ENCODE measurements at places on chromosomes 1 and 21.

GRCh38 chr1:52533713-52534112 lies 19.2 kb downstream of the TUT4 start:
- no peak for DNase-seq

- no peak for DNase-seq
Observed at GRCh38 chr1:207744000-207744534, 7.8 kb upstream of the CD46 start.

GRCh38 chr1:204258213-204259115 lies 44.7 kb upstream of the GOLT1A start:
- DNase-seq, result peak; percentile 4

DNA sequence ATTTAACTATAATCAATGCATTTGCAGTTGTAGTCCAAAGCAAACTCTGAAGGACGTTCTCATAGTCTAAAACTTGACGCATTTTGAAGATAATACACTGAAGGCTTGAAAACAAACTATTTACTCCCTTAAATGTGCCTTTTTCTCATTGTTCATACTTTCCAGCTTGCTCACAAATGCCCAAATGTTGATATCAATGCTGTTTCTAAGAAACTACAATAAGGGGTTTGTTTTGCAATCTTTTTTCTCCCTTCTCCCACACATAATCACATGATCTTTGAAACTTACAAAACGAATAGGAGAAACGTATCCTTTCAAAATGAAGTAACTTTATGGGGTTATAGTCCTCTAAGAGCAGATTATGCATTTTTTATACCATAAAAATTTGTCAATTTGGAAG lies 508.7 kb downstream of the DPYD start:
- DNase-seq, result no peak

GRCh38 chr1:227428803-227429202 lies 110.5 kb upstream of the CDC42BPA start:
- peak; percentile 60 for DNase-seq

- no peak for DNase-seq
Observed at GRCh38 chr1:64229307-64229706, 25.9 kb downstream of the UBE2U start.

GRCh38 chr1:178025613-178026356 lies 55.9 kb upstream of the SEC16B start:
- no peak for DNase-seq

DNA sequence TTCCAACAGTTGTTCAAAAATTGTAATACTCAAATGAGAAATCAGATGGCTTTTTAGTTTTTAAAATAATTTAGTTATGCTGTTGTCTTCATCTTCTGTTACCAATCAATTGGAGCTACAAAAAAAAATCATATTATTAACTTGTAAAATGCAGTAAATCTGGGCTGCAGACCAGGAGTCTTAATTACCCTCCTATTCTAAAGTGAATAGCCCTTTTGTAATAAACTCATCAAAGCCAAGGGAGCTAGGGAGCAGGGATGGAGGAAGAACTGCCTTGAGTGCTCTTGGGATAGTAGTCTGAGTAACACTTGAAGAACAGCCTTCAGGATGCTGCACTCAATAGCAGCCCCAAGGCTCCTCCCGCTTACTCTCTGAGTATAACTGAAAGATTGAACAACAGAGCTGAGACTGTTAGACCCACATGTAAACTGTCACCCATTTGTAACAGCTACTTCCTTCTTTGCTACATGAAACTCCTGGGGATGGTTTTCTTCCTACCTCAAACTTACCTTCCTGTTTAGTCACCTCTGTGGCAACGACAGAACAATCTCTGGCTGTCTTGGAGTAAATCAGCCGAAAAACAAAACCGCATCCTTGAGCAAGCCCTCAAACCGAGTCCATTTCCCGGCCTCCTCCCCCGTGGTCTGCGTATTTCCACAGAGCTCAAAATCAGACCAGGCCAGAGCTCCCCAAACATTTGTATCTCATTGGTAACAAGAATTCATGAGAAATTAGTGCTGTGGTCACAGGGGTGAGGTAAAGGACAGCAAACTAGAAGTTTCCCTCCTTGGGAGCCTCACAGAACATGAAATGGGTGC lies 55.9 kb downstream of the CD58 start:
- DNase-seq, result peak; percentile 82

DNA sequence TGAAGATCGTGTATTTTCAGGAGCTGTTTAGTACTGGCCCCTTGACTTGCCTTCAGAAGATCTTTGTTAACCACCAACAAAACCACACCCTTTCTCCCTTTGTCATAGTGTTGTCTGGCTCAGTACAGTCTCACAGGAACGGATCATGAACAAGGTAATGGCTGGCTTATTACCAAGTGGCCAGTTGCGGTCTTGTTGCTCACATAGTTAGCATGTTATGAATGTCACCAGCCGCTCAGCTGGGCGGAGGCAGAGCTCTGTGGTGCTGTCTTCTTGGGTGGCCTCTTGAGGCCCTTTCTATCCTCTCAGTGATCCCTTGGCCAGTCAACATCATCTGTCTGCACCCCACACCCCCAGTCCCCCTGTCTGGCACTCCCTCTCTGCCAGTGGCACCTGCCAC lies 21.4 kb downstream of the CNIH3 start:
- DNase-seq, result no peak

GRCh38 chr1:108554682-108555427 lies 5.0 kb upstream of the EEIG2 start:
- no peak for DNase-seq

DNA sequence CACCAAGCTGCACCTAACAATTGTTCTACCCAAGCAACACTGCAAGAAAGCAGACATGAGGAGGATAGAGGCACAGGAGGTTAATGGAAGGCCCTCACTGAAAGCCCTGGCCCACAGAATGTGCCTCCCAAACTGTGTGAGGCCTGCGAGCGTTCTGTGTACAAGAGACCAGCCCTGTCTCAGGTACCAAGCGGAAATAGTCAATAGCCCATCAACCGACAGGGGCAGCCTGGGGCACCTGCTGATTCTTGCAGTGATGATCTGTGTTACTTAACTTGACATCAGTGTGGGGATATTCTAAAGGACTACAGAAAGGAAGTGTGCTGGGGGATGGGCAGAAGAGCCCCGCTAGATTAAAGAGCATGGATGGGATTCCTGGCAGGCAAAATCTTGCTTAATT lies 392.4 kb downstream of the KCNH1 start:
- no peak for DNase-seq

DNA sequence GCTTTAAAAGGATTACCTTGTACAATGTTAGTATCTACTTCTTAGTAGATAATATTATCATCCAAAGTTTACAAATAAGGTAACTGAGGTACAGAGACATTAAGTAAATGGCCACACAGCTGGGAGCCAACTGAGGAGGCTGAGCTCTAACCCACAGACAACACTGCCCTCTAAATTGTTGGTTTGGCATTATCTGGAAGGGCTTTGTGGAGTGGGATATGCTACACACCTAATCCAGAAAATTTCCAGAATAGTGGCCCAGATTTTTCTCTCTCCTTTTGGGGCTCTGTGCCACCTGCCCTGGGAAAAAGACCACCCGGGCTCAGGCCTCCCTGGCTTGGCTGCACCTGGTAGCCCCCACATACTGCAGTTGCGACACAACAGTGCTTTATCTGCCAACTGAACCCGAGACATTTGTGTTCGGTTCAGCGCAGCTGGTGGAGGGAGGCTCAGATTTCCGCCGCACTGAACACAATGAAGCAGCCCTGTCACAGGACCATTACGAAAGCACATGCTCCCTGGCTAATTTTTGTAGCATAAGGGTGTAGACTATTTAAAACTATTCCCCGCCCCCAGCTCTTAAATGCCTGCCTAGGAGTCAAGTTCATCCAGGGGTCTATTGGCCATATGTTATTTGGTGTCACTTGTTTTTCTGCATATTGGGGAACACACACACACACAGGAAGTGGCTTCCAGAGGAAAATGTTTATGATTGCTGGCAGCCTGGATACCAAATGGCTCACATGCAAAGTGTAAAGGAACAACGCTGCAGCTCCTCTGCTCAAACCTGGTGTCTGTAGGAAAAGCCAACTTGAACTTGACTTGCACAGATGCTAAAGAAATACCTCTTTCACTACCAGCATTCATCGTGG lies 92.3 kb upstream of the ESRRG start:
- no peak for DNase-seq

DNA sequence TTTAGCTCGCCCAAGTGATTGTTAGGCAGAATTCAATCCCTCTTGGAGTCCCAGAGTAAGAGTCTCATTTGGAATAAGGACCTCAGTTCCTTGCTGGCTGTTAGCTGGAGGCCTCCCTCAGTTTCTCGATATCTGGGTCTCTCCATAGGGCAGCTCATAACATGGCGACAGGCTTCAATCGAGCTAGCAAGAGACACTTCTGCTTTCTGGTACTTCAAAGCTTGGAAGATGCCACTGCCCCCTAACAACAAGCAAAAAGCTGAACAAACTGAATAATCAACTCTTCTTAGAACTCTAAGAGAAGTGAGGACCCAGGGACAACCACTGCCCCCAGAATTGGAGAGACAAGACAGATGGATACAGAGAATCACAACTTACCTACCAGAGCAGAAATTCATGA lies 86.2 kb downstream of the TEX35 start:
- no peak for DNase-seq

- no peak for DNase-seq
Observed at GRCh38 chr1:31943546-31944184, 5.5 kb upstream of the PTP4A2 start.

- no peak for DNase-seq
Observed at GRCh38 chr1:170929412-170929834, 5.9 kb upstream of the MROH9 start.

- DNase-seq, result no peak
Observed at GRCh38 chr1:116494745-116495144, 76.1 kb downstream of the CD58 start.

DNA sequence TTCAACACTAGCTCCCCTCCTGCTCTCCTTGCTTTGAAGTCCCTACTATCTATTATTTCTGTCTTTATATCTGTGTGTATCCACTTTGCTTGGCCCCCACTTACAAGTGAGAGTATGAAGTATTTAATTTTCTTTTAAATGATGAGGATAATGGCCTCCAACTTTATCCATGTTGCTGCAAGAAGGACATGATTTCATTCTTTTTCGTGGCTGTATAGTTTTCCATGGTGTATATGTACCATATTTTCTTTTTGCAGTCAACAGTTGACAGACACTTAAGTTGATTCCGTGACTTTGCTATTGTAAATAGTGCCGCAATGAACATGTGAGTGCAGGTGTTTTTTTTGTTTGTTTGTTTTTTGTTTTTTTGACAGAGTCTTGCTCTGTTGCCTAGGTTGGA lies 365.6 kb downstream of the ZP4 start:
- DNase-seq, result no peak

DNA sequence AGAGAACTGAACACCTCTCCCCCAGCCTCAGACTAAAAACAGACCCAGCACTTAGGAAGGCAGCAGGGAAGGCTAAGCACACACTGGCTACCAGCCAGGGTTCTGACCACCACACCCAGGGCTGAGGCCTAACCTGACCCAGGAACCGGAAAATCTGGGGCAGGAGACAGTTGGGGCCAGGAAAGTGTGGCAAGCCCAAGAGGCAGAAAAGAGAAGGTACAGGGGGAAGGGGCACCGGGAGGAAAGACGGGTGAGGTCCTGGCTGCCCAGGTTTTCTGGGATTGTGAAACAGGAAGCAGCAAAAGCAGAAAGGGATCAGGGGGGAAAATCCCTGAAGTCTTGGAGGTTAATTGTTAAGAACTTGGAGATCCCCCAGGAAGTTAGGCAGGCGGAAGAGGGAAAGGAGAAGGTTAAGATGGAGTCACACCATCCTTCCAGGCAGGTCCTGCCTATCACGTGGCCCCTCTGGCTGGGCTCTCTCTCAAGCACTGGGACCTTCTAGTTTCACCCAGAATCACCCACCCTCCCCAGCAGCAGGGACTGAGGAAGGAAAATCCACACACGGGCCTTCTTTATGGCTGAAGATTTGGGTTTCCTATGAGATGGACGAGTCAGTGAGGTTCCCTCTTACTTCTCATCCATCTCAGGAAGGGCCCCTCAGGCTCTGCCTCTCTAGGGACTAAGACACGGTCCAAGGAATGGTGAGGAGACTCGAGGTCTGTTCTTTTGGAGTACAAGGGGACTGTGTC lies 2.6 kb downstream of the HDGF start:
- no peak for DNase-seq

- DNase-seq, result no peak
Observed at GRCh38 chr1:205313563-205314308, 7.8 kb downstream of the NUAK2 start.

DNA sequence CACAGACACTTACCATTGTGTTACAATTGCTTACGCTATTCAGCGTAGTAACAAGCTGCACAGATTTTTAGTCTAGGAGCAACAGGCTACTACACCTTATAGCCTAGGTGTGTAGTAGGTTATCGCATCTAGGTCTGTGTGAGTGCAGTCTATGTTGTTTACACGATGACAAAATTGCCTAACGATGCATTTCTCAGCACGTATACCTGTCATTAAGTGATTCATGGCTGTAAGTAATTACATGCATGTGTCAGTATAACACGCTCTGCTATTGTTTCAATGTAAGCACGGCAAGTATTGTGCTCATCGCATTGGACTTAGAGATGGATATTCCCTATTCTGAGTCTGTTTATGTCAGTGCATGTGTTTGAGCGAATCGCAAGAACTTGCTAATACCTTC lies 15.7 kb upstream of the ZBTB18 start:
- no peak for DNase-seq

DNA sequence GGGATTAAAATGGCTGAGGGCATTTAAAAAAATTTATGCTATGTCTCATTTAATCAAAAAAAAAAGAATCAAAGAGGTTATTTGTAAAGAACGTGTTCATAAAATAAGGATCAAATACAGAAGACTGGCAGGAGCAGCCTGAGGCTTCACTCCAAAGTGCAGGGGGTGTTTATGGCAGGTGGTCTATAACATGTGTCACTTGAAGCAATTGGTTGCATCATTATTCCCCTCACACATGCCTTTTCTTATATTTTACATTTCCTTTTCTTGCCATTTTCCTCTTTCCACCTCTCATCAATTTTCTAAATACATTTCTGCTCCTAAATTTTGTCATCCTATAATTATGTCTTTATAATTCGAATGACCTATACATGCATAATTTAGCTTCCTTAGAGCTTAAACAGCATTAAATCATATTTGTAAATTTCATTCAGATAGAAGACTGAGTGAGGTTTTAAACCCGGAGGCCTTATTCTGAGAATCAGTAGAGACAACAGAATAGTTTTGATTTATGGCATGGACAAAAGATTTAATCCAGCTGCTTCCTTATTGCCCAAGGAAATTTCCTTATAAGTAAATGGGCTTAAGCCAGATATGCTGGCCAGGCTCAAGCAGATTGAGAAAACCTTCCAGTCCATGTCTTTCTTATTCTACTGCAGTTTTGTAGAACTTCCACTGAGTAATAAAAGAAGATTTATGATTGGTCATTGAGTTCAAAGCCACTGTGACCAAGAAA lies 322.8 kb downstream of the TGFB2 start:
- DNase-seq, result no peak

DNA sequence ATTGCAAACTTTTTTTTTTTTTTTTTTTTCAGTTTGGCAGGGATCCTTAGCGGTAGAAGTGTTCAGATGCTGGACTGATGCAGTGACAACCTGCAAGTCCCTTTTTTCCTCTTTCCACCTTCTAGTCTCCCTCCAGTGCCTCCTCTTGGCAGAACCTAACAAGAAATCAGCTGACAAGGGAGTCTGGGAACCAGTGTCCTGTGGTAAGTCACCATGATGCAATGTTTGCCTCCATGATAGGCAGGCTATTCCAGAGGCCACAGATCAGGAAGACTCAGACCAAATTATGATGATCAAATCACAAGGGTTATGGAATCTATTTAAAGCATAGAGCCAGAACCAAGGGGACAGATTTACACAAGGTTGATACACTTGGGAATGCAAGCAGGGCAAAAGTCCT lies 3.0 kb upstream of the CD34 start:
- no peak for DNase-seq

Data from kidney epithelial cell (primary cell).